IMR-90 (cell line): ENCODE measurements at places on chromosomes 12 and 14.
A peak's percentile ranks its signal among the peaks of the same experiment; 100 is the strongest.

DNA sequence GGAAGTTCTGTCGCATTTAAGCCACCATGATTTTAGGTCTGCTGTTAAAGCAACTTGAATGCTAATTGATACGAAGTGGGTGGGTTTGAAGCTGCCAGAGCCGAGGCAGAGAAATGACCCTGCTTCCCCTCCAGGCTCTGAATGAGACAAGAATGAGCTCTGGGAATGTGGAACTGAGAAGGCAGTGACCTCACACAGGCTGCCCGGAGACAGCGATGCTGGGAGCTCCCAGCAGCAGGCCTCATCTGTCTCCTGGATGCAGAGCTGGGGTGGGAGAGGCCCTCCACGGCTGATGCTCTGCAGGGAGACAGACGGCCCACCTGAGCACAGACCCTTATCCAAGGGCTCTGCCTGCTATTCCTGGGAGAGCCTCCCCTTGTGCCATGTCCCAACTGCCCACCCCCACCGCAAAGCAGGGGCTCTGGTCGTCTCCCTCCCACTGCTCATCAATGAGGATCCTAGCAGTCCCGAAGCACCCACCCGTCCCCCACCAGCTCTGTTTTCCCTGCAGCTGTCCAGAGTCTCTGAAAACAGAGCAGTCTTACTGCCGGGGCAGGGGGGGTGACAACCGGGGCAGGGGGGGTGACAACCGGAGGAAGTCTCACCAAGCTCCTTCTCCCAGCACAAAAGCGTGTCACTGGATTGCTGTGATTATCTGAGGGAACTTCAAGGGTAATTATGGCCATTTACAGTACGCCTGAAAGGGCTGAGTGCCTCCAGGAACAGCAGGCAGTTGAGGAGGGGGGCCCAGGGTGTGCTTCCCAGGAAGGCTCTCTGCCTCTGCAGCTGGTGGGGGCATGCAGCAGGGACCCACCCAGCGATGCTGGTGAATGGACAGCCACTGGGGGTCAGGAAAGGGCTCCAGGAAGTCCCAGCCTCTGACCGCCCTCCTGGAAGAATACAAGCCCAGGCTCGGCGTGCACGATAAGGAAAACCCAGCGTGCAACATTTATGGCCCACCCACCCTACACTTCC, 67.8 kb downstream of the CHGA start:
- DNase-seq = no peak

DNA sequence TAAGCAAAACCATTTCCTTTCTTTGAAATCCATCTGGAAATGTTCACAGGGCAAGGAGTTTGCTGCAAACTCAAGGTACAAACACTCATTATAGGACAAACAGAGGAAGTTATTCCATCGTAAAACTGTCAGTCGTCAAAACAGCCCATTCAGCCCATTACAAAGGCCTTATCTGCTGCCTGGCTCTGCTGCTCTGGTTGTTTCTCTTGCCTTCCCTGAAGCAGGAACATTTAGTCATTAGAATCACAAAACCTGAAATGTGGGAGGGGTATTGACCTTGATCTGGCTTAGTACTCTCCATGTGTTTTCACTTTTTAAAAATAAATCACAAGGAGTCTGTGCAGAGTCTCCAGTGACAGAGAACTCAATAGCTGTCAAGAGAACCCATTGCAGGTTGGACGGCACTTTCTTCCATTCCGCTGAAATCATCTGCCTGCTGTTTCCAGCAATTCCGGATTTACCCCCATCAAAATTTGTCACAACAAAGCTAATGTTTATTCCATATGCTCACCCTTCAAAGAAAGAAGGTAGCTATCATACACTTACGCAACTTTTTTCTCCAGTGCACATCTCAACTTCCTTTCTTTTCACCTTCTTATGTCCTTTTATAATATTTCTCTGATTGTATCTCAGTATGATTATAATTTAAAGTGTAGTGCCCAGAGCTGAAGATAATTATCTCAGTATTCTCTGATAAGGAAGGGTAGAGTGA, 24.6 kb upstream of the ITPR2 start:
- no peak for DNase-seq

DNA sequence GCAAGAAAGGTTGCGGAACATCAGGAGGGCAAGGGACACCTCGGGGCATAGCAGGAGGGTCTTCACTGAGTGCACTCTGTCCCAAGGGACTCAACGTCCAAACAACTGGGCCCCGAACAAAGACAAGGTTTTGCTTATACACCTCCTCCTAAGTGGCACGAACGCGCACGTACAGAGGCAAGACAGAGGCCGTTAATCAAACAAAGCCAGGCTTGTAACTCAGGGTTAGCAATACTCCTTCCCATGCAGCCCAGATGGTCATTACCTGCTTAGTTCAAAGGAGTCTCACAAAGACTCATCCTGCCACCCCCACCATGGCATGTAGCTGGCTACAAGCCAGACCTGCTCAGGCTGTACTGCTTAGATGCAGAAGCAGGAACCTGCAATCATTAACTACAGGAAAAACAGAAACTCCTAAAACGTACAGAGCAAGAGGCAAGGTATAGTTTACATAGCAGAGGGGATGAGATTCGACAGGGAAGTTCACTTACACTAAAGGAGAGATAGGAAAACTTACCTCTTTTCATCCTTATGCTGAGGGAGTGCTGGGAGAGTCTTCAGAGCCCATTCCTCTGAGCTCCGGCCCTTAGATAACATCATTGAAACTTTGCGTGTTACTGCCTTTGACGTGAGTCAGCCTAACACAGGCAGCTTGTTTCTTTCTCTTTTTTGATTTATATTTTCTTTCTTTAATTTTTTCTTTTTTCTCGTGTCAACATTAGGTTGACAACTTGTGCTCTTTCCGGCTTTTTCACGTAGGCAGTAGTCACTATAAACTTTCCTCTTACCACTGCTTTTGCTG, 1319.1 kb downstream of the TMEM121 start:
- no peak for DNase-seq

DNA sequence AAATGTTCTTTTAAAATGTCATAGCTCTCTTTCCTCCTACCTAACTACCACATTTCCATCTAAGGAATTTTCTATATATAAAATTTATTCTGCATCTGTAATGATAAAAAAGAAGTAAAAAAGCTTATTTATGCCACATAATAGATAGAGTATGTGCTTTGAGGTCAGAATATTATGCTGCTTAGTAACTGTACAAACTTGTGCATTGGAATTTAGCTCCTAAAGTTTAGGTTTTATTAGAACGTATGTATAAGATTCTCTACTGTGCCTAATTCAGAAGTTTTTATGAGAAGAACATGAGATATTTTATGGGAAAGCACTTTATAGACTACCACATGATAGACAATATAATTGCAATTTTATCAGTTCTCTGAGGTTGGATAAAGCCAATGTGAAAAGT, 384.6 kb downstream of the SLC16A7 start:
- DNase-seq = peak; percentile 63

GRCh38 chr14:64117671-64118402, 176.3 kb downstream of the ESR2 start:
- peak; percentile 28 for DNase-seq

- no peak for DNase-seq
Measured at GRCh38 chr12:116127859-116128258, 149.6 kb downstream of the MED13L start.

- peak; percentile 10 for DNase-seq
Measured at GRCh38 chr14:100709289-100710284, 17.1 kb upstream of the DLK1 start.

- no peak for DNase-seq
Measured at GRCh38 chr12:87935216-87935615, 94.0 kb downstream of the C12orf50 start.

DNA sequence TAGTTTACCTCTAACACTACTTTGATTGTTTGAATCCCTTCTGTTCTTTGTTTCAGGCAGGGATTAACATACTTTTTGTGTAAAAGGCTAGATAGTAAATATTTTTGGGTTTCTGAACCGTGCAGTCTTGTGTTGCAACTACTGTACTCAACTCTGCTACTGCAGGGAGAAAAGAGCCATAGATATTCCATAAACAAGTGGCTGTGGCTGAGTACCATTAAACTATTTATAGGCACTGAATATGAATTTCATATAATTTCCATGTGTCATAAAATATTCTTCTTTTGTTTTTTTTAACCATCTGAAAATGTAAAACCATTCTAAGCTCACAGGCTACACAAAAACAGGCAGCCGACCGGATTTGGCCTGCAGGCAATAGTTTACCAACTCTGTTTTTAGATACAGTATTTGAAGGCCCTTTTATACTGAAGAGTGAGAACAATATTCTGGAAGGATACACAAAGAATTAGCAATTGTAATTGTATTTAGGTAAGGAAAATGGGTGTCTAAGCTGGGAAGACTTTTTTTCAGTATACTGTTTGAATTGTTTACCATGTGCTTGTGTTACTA, 15.7 kb downstream of the NR1H4 start:
- DNase-seq = no peak

DNA sequence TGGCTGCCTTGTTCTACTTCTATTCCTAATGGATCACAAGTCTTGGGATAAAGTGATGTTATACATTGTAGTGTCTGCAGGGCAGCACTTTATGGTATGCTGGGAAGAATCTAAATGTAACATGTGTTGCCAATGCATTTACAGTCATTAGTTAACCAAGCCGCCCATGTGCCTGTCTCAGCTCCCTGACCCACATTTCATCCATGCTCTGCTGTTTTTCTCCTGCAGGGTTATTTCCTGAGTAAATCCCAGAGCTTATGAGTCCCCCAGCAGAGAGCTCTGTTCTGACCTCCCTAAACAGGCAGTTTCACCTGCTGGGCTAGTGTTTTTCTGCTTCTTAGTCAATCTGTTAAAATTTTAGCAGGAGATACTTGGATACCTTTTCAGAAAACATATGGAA, 4.4 kb upstream of the TMTC2 start:
- DNase-seq = no peak

DNA sequence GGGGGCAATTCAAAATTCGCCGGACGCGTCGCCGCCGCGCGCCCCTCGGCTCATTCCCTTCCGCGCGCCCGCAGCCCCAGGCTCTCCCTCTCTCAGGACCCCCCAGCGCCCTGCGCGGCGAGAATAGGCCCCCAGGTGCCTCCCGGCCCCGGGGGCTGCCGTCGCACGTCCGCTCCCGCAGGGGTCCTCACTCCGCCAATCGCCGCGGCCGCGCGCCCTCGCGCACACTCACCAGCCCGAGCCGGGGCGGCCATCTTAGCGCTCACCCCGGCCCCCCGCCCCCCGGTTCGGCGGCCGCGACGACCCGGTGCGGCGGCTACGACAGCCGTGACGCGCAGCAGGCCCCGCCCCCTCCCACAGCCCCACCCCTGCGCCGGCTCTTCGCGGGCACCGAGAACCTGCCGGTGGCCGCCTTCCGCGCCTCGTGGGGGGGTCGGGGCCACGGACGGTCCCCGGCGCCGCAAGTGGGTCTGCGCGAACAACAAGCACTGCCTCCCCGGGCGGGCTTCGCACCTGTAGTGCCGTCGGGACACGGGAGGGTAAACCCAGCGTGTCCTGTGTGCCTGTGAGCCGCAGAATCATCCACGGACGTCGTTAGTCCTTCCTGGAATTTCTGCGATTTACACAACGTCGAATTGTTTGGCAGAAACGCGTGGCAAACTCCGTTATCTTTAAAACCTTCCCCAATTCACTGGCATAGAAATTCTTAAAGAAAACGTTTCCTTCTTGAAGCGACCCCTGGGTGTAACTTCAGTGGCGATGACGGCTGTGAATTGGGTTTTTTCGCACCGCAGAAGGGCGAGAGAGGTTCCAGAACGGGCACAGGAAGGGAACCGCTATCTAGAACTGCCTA, 2.5 kb downstream of the USP44 start:
- peak; percentile 64 for DNase-seq

DNA sequence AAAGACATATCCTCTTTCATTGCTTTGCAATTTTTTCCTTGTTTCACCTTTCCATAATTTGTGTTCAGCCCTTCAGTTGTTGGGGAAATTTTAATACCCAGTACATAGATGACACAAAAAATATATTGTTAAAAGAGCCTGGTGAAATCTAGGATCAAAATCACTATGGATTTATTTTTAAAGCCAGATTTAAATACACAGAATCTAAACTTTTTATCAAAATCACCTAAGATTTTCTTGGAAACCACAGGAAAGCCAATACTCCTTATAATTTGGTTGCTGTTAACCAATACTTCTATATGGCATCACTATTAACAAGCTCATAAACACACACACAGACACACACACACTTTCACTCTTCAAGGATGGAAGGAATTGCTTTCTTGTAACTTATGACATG, at the start of gene TAS2R20:
Gene TAS2R20 (minus strand): TSS at position 101 of the 400 bp plus-strand sequence. CDS start 429 bp downstream, outside the sequence.
- DNase-seq = no peak

- peak; percentile 61 for DNase-seq
Measured at GRCh38 chr12:62817556-62818271, 117.2 kb downstream of the PPM1H start.

DNA sequence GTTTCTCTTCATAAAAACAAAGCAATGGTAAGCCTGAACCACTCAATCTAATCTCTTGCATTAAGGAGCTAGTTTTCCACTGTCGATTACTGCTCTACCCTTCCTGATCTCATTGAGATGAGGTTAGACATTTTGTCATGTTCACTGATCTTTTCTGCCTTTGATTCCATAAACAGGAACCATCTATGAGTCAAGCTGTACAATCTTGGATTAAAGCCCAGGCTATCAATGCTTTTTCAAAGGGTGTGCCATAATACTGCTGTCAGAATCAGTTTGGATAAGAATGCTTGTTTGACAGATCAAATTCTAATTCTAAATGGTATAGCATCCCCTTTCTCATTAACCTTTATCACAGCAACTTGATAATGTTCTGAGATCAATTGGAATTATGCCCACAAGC, 16.1 kb downstream of the GRIP1 start:
- peak; percentile 33 for DNase-seq
